ENCODE measurements at places on chromosomes 2 and 18. TPM values are rescaled to one million over a fixed set of nuclear protein-coding genes. Genes with fewer than 3 reads are reported as not detected.

- DNase-seq = no peak
Measured at GRCh38 chr18:36933552-36933951, 104.6 kb downstream of the KIAA1328 start.

GRCh38 chr2:8249141-8249540 is 432.7 kb upstream of the ID2 start:
- no peak for DNase-seq

GRCh38 chr2:10412380-10412779 is 35.7 kb downstream of the ODC1 start:
- no peak for DNase-seq

The CCBE1 gene
- 0.05 TPM for total RNA-seq

GRCh38 chr18:53241161-53241560 is 901.2 kb downstream of the DCC start:
- DNase-seq = no peak

- no peak for DNase-seq
Measured at GRCh38 chr2:86140969-86141392, 34.9 kb downstream of the PTCD3 start.

DNA sequence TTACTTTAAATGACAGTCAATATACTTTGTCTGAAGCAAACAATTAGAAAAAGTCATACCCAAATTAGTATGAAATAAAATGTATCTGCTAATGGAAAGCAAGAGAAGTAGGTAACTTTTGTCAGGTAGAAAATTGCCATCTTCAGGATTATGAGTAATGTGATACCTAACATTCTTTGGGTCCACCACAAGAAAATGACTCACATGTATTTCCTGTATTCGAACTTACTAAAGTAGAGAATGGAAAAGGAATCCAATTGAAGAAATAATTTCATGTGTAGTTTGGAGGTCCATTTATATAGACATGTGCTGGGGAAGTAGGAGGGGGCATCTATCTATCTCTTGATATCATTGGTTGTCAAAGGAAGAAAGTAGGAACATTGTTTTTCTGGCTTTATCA is 636.2 kb upstream of the CHAC2 start:
- no peak for DNase-seq

- no peak for DNase-seq
Measured at GRCh38 chr2:28915939-28916338, 21.5 kb downstream of the WDR43 start.

DNA sequence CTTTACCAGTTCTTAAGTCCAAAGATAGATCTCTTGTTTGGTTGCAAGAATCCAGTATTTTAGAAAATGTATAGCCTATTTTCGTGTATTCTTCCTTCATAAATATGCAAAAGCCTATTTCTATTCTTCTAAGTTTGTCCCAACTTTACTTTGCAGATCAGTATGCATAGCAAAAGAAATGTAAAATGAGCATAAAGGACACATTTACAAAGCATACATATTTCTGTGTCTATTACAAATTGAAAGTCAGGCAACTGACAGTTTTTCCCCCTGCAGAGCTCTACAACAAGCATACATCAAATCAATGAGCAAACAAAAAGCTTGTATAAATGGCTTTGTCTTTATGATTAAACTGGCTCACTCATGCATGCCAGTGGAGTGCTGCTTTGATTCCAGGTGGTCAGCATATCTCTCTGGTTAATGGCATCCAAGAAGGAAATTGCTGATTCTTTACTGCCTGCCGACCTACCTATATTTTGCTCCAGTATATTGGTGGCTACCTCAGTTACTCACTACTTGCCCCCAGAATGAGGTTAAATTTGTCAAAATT is 10.0 kb upstream of the VPS54 start:
- DNase-seq = no peak
